ENCODE measurements at places on chromosomes 6 and 20. TPM values are rescaled to one million over a fixed set of nuclear protein-coding genes. Genes with fewer than 3 reads are reported as not detected.

DNA sequence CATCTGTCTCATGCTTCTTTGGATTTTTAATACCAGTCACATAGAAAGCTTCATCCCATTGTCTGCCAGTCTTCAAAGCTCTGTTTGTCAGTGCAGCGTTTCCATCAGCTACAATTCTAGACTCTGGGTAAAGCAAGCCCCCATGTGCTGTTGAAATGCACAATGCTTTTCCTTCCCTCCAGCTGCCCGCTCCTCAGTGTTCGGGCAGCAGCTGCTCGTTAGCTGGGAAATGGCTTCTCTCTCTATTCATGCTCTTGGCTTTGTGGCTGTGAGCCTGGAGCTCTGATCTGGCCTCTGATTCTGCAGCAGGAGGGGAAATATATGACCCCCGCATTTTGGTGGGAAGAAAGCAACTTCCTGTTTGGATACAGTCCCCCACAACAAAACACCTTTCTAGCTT lies 213.0 kb upstream of the CDYL start:
- no peak overlapping the region for H3K4me3 ChIP-seq
- no peaks in the 10 kb centered on the region for H3K36me3 ChIP-seq
- no peak for DNase-seq

- no peaks in the 10 kb centered on the region for H3K4me1 ChIP-seq
- no peaks in the 10 kb centered on the region for H3K27me3 ChIP-seq
- H3K36me3 ChIP-seq: peaks cover 5% of the 10 kb centered on the region
- H3K27ac ChIP-seq: no peak overlapping the region
- no peak for DNase-seq
Observed at GRCh38 chr6:146381486-146381885, 162.1 kb upstream of the RAB32 start.

PRIM2 gene
- total RNA-seq: 42.2 TPM

TSBP1 gene
- total RNA-seq: not detected

PSORS1C2 gene
- 0.78 TPM for total RNA-seq

DNA sequence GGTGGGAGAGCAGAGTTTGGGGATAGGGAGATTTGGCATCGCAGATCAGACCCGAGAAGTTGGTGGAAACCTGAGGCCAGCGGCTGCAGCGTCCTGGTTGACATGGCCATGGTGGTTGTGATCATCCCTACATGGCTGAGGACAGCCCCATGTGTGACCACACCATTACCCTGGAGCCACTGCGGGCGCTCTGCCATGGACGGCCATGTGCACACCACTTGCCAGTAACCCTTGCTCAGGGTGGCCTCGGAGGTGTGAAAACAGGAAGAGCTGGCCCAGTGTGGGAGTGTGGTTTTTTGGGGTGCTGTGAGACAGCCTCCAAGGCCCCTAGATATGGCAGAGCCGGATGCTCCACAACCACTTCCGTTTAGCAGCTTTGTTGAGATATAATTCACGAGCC lies 64.4 kb downstream of the TMEM242 start:
- no peak overlapping the region for H3K27ac ChIP-seq
- no peaks in the 10 kb centered on the region for H3K36me3 ChIP-seq
- no peaks in the 10 kb centered on the region for H3K4me1 ChIP-seq
- DNase-seq: no peak

JPH2 gene
- total RNA-seq: 0.81 TPM

- no peaks in the 10 kb centered on the region for H3K4me1 ChIP-seq
- DNase-seq: no peak
- peaks cover 6% of the 10 kb centered on the region for H3K27me3 ChIP-seq
- H3K4me3 ChIP-seq: no peak overlapping the region
Observed at GRCh38 chr20:20353576-20353975, 14.3 kb upstream of the INSM1 start.

- no peaks in the 10 kb centered on the region for H3K27me3 ChIP-seq
- H3K4me3 ChIP-seq: peak overlapping the region; percentile 97
- peaks cover 12% of the 10 kb centered on the region for H3K36me3 ChIP-seq
- DNase-seq: no peak
- peak overlapping the region; percentile 95 for H3K27ac ChIP-seq
- peaks cover 50% of the 10 kb centered on the region for H3K4me1 ChIP-seq
Observed at GRCh38 chr6:27140999-27141528, 106.4 kb upstream of the PRSS16 start.

DNA sequence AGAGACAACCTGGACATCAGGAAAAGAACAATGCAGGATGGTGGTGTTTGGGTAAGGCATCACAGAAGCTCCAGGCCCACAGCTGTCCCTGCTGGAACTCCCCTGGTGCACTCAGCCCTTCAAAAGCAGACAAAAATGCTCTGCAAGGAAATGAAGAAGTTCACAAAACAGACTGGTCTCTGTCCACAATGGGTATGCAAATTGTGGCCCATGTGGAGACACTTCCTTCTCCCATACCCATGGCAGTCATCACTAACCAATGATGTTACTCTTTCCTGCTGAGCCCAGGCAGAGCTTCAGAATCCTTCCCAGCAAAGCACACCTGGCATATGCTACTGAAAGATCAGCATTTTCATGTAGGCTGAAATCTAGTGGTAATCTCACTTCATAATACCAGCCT lies 42.6 kb upstream of the PXDC1 start:
- H3K36me3 ChIP-seq: no peaks in the 10 kb centered on the region
- no peak overlapping the region for H3K4me3 ChIP-seq
- peaks cover 23% of the 10 kb centered on the region for H3K4me1 ChIP-seq

THEMIS gene
- not detected for total RNA-seq

DNA sequence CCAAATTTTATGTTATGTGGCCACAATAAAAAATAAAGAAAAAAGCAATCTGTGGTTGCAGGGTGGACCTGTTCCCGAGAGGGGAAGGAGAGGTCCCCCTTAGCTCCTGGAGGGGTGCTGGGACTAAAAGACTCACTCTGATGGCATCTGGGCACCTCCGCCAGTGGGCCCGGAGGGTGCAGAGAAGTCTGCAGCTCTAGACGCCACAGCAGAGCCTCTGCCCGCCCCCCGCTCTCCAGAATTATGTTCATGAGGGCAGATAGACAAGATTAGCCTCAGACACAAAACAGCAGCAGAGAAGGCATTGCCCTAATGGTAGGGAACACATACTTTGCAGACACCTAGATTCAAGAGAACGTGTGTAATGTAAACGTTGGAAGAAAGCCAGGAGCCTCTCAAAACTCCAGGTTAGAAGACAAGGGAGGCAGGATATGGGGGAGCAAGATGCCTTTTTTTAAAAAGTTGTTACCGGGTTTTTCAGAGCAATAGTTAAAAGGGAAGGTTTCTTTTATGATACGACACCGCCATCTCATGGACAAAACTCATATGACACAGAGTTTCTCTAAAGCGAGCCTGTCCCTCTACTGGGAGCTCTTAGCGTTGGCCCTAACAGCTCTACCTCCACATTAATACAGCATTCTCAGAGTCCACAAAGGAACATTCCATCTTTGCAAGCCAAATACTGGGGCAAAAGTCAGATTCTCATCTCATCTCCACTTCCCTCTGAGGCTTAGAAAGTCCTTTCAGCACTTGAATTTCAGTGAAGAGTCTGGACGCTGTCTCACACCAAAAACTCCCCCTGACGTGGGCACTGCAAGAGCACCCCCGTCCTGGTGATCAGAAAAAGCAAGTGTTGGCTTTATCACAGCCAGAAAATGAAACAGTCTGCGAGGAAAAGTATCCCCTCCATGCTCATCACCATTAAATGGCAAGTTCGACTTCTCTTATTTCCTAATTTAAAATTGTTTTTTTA lies 47.2 kb downstream of the FOXF2 start:
- H3K36me3 ChIP-seq: peaks cover 12% of the 10 kb centered on the region
- peak; percentile 52 for DNase-seq
- H3K27ac ChIP-seq: no peak overlapping the region
